EH (cell line): ENCODE measurements at places on chromosomes 7 and 10.

GRCh38 chr10:10477844-10478243 is 539.8 kb upstream of the CELF2 start:
- DNase-seq = peak; percentile 0

DNA sequence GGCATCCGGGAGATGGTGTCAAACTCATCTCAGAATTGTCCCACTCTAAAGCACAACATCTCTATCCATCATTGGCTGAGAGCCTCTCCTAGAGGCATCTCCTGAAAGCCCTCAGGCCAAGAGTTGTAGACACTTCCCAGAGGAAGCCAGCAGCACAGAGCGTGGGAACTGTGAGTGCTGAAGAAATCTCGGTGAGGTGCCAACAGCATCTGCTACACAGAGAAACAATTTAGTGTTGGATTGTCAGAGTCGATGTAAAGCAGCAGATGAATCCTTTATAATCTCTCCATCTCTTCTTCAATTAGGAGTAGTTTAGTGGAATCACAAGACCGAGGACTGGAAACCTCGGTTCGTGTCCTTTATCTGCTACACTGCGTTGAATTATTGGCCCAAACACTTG is 172.2 kb downstream of the C7orf25 start:
- peak; percentile 20 for DNase-seq

GRCh38 chr10:124573726-124574455 is 112.3 kb downstream of the LHPP start:
- DNase-seq = no peak

GRCh38 chr7:7820939-7821338 is 102.5 kb upstream of the RPA3 start:
- no peak for DNase-seq

DNA sequence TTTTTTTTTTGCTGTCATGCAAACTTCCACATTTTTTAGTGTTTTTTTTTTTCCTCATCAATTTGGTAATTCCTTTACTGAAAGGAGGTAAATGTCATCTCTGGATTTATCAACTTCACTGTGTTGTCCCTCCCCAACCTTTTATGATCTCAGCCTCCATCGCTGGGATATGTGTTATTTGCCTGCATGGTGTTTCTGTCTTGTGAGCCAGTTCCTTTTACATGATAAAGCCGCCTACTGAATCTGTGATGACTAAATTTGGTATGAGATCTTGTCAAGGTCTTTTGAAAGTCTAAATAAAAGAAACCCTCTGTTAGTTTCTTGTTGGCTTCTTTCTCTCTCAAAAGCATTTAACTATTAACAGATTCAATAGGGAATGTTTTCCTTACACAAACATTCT is 39.3 kb downstream of the TAS2R41 start:
- no peak for DNase-seq

- DNase-seq = no peak
These were observed 66.3 kb downstream of the ARHGAP22 start for GRCh38 chr10:48538611-48539010.

DNA sequence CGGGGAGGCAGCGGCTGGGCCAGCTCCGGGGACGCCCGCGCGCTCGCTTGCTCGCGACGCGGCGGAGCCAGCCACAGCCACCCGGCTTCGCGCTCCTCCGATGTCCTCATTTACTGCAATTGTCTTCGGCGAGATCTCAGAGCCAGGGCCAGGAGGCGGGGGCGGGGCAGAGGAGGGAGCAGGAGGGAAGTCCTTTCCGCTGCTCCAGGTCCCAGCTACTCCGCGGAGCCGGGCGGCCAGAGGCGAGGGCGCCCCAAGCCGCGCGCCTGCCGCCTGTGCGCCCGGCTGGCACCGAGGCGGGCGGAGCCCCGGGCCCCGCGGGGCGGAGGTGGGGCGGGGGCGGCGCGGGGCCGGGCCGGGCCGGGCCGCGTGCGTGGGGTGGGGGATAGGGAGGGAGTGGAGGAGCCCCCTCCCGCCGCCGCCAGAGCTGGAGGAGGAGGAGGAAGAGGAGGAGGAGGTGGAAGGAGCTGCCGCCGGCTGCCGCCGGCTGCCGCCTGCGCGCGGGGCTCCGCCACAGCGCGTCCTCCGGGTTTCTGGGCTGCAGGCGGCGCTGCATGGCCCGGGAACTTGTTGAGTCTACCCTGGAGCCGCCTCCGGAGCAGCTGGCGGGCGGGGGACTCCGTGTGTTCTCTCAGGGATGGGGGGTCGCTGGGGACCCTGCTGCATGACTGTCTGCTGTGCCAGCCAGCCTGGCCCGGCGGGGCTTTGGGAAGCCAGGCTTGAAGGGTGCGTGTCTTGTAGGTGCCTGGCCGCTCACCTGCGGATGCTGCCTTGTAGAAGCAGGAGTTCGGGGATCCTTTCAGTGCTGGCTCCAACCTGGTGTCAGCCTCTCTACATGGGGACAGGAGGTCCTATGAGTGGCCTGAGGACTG is at the start of gene INSYN2A:
Gene INSYN2A (minus strand): TSS at position 310 of the 872 bp plus-strand sequence. CDS start 20,196 bp downstream, outside the sequence.
- peak; percentile 77 for DNase-seq

DNA sequence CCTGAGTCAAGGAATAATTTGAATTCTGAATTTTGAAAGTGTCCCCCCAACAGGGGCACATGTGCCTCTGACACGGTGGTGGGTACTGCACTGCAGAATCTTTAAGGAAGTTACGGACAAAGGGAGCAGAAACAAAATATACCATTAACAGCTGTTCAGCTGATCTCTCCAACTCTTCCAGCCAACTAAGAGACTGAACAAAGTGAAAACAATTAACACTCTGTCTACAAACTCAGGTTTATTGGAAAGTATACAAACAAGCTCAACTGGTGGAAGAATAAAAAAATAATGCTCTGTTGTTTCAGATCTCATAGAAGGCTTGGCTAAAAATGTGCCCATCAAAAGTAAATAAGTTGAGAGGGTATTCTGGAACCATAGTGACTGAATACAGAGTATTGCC is 34.4 kb downstream of the ASB4 start:
- DNase-seq = no peak

GRCh38 chr10:80611481-80612185 is 73.9 kb downstream of the SH2D4B start:
- DNase-seq = no peak

DNA sequence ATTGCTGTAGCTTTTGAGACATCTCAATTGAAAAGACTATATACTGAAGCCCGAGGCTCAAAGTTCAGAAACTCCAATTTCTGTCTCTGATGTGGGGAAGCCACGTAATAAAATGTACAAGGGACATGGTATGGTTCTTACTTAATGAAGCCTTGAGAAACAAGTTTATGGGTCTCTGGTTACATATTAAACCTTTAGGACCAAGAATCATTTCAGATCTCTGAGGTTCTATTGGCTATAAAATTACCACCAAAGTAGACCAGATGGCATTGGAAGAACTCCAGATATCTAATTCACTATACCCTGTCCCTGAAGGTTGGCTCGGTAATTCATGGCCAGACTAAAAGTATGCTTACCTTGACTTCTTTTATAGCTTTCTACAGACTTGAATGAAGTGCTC is 23.7 kb downstream of the STAMBPL1 start:
- no peak for DNase-seq

DNA sequence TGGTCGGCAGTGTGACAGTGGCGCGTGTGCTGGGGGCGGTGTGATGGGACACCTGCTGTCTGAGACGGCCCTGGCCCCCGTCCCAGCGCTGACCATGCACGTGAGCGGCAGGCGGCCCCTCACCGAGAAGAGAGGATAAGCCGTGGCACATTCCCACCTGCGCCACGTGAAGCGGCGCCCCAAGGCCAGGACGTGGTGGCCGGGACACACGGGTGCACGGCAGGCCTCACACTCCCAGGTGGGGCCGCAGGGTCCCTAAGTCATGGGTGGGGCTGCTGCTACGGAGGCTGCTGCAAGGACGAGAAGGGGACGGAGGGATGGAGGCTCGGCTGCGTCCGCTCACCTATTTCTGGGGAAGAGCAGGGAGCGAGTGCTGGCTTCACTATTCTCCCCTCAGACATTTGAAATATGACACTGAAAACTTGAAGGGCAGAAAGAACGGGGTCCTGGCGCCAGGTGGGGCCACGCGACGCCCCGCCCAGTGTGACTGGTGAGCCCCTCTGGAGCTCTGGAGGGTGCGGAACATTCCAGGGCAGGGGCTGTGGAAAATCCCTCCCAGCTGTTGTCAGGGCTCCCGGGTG is 7.5 kb downstream of the CYP2W1 start:
- DNase-seq = no peak

DNA sequence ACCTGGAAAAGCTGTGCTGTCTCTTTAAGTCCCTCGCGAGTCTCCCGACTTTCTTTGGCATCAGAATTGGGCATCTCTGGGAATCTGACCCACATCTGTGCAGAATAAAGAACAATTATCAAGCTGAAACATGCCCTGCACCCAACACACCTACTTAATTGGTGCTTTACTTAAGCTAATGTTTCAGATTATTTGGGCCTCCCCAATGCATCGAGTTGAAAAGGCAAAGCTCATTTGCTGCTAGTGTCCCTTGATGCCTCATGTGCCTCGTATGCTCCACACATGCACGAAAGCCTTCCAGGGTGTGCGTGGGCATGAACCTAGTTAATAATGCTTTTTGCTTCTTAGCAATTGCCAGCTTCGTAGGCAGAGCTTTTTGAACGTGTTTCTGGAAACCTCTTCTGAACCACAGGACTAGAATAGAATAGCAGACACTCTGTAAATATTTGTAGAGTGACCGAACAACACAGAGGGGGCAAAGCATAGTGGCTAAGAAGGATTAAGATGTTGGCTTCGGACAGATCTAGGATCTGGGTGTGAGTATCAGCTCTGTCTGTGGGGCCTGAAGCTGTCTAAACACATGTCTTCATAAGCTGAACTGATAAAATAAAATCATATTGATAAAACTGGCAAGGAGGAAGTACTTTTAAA is 26.7 kb upstream of the FGFR2 start:
- no peak for DNase-seq

DNA sequence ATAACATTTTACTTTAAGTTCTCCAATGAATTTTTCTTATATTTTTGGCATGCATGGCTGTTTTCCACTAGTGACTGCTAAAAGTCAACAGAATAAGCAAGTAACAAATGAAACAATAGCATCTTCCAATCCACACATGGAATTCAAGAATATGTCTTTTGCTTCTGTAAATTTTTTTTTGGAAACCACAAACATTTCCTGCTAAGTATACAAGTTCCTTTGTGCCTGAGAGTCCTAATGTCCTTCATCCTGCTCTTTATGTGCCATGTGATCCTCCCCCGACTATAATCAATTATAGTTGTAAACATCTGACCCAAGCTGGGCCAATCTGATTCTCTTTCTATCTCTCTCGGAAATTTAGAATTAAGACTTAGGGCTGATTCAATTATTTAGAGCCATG is 61.2 kb downstream of the PPP1R3C start:
- peak; percentile 44 for DNase-seq

DNA sequence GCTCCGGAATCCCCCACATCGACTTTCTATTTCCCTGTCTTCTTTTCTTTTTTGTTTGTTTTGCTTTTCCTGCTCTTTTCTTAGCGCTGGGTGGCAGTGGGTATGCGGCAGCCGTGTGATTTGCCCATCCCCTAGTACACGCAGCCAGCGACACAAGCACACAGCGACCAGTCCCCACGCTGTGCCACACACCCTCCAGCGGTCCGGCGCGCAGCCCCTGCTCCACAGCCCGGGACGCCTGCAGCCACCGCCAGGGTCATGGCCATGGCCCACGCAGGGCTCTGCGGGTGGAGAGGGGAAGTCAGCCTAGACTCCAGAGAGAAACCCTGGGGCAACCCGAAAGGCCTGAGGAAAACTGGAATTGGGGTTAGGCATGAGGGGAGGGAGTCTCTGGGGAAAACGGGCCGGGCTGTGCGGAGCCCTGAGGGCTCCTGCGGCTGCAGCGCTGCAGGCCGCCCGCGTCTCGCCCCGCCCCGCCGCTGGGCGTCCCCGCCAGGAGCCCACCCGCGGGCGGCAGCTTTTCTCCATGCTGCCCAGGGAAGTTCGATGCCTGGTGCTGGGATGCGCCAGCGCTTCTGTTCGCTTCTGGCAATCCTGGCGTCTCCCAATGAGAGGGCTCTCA is 2.5 kb downstream of the CHRM2 start:
- no peak for DNase-seq

DNA sequence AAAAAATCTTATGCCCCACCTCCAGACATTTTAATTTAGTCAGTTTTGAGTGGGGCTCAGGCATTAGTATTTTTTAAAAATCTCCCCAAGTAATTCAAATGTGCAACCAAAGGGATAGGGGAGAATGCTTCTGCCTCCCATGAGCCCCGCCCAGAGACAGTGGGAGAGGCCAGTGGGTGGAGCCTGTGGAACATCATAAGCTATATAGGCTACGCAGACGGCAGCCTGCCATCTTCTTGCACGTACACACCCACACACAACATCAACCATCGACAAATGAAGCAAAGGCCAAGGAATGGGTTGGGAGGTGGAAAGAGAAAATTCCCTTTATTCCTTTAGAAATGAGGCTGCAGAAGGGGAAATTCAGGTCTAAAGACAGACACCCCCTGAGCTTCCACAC is 25.2 kb downstream of the CREB3L2 start:
- DNase-seq = no peak

DNA sequence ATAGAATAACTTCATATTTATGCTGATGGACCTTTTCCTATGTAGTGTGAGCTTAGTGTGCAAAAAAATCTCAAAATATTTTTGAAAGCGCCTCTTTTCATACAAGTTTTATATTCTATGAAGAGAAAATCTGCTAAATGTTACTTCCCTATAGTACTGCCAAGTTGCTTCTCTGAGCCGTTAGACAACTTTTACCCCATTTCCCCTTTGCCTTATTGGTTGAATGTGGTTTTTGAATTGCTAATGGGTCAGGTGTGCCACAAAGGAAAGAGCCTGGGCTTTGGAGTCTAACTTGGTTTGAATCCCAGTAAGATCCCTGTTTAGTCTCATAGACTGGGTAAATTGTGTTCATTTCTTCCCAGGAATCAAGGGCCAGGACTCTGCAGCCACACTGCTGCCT is 261.5 kb downstream of the SNX10 start:
- no peak for DNase-seq

DNA sequence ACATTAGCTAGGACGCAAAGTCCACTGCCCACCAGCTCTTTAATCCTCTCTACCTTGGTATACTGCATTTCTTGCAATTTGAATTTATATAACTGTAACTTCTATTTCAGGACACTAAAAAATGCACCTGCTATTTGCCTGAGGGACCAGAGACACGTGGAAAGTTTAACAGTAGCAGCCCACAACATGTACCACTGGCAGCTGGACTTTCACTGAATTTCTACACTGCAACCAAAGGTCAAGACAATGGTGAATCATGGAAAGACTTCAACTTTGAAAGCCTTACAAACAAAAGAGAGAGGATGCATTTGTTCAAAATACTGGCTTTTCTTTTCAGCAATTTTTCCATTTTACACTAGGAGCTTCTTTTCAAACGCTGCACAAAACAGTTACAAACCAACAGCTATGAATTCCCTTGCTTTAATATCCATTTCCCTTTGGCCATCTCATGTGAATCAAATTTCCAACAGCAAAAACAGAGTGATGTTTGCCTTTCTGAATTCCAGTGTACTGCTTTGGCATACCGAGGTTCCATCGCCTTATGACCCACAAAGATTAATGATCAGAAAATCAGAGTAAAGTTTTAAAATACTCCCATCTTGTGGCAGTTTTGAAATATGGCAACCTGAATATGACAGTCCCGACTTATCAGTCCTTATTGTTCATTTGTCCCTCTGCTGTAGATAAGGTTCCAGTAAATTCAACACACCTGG is 29.9 kb upstream of the HNRNPH3 start:
- peak; percentile 70 for DNase-seq
